Astrocyte of the cerebellum (primary cell): ENCODE measurements at places on chromosomes 5 and 9.

DNA sequence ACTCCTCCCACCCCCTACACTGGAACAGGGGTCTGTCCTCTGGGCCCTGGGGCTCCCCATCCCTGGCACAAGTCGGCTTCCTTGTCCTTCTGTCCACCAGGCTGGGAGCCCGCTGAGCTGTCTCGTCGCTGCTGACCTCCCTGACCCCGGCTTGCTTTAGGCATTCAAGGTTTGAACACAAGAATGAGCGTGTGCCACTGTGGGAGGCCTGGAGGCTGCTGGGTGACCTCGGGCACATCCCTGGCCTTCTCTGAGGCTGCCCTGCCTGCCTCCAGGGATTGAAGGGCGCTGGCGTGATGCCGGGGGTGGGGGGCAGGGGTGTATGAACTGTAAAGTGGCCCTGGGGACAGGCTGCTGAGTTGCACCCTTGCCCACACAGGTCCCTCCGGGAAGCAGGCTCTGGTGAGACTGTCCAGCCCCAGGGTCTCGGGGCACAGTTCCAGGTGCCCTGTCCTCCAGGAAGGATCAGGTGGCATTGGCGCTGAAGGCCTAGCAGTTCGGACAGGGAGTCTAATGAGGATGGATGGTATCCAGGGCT is 18.2 kb downstream of the FIBCD1 start:
- DNase-seq: no peak

DNA sequence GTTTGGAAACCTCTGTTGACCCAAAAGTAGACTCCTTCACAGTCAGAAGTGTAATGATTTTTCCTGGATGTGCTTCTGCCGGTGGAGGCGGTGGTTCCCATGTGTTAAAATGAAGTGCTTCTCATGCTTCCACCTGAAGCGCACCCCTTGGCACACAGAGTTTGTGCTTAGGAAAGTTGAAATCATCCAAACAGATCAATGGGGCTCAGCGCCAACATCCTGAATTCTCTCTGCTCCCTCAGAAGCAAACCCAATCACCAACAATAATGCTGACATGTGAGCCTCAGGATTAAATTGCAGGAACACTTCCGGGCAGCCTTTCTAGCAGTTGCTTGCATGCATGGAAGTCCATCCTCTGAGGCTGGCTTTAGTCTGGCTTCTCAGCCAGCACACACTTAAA is 71.0 kb downstream of the MED10 start:
- DNase-seq: no peak

DNA sequence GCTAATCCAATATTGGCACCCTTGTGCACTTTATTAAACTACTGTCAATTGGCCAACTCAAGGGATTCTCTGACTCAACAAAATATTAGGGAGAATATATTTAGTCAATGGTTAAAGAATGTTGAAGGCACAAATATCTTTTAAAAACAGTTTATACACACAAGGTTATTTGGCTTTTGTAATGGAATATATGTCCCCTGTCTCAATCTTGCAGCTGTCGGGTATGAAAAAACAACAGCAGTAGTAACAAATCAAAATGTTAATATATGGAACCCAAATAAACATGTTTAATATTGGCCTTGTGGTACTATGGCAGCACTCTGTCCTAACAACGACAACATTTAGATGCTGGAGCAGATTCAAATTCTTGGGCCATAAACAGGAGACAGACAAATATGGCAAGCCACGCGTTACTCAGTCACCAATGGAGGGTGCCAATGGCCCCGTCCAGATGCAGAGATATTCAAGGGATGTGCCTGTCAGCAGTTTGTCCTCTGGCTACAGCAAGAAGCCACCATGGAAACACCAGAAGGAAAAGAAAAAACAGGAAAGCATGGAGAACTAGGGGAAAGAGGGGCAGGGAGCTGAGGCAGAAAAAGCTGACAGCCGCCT is 342.0 kb downstream of the NDUFS4 start:
- DNase-seq: no peak

DNA sequence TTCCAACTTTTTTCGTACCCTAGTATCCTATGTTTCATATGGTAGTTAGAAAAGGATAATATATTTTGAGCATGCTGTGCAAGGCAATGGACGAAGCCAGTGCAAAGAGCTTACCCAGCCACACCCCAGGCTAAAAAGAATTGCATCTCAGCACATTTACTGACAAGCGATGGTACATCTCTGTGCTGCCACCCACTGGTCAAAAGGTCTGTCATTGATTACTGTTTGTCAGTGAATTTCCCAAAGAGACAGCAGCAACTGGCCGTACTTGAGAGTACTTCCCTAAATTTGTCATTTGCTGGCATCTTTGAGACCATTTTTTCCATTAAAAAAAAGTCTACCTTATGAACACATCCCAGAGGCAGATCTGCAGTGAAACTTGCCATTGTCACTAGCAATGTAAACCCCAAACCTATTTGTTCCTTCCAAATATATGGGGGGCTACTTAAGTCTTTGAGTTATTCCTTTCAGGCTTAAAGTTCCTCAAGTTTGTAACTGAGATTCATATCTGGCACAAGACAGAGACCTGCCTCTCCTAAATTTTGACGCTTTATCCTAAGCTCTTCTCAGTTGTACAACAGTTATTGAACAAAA is 184.3 kb downstream of the CTNND2 start:
- DNase-seq: peak; percentile 18

DNA sequence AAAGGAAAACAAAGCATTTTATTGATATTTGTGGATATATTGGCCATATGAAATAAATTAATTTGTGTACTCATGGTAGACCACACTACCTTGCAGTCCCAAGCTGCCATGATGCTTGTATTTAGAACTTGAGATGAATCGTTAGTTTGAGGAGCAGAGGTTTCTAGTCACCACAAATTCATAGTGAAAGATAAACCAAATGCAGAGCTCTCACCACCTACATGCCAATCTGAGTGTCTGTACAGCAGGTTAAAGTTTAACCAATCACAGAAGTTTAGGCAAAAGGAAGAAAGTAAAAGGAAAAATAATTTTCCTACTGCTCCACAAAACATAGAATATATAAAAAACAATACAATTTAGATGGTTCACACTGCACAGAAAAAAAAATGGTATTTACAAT is 163.6 kb upstream of the FTMT start:
- no peak for DNase-seq

- no peak for DNase-seq
These were observed 12.1 kb downstream of the ACER2 start for GRCh38 chr9:19420877-19421276.

GRCh38 chr5:166957782-166958181 is 1333.7 kb upstream of the WWC1 start:
- no peak for DNase-seq

DNA sequence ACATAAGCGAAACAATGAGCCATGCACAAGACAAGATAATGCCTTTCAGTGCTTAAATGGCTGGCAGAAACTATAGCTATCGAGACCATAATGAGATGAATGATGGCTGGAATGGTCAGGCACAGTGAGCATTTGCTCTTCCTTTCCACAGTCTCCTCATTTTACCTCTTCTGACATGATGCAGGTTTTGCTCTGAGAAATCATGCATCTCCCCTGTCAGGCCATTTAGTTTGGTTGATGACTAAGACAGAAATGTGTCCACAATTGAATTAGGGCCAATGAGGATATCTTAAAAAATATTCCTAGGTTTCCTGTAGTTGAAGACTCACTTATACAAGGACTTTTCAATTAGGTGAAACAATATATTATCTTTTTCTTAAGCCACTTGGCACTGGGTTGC is 475.1 kb downstream of the TMEM232 start:
- DNase-seq: peak; percentile 28

DNA sequence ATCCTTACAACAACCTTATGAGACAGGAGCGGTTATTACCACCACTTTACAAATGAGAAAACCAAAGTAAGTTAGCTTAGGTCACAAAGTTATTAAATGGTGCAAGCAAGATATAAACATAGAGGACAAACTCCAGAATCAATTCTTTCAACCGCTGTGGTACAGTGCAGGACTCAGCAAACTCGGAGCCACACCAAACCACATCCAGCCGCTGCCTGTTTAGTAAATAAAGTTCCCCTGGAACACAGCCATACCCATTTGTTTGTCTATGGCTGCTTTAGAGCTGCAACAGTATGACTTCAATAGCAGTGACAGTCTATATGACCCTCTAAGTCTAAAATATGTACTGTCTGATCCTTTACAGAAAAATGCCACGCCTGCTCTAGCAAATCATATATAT is 1567.2 kb upstream of the WWC1 start:
- DNase-seq: no peak

DNA sequence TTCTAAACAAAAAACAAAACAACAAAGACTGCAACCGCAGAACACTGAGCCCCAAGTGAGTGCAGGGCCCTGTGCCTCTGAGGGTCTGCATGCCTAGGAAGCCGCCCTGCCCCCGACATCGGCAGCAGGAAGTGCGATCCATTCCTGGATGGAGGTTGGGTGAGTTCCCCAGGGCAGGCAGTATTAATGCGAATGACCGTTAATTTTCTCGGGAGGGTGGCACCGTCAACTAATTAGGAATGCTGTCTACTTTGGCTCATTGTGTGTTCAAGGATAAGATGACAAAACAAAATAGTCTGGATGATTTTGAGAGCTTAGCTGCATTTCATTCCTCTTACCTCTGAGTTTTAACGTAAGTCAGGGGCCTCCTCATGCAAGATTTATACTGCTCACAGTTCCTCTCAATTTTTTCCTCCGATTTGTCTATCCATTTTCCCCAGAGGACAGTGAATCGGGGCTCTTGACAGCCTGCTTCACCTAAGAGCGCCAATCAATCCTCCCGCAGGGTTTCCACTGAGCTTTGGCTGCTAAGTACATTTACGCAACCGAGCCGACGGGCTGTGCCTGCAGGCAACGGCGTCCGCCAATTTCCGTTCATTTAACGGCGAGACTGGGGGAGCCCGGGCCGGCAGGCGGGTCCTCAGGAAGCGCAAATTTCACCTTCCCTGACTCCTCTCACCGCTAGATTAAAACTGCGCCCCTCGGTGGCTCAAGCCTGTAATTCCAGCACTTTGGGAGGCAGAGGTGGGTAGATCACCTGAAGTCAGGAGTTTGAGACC is 2.9 kb upstream of the NXNL2 start:
- DNase-seq: peak; percentile 32

- DNase-seq: no peak
These were observed 122.3 kb downstream of the SPATA31D1 start for GRCh38 chr9:82110881-82111280.

DNA sequence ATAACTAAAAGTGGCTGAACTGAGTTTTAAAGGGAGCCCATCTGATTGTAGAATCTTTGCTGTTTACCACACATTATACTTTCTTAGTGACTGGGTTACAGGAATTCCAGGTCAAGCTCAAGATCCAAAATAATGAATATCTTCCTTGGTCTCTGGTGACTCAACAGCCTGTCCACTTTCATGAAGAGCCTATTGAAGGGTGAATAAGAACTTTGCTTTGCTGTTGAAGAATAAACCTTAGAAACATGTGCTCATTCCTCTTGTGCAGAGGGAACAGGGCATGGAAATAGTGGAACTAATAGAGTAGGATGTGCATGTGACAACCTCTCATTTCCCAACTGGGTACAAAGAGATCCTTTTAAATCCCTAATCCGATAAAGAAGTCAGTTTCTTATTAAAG is 21.4 kb downstream of the ALDH1A1 start:
- DNase-seq: no peak

GRCh38 chr9:135442075-135442474 is 37.5 kb upstream of the PPP1R26 start:
- no peak for DNase-seq

- DNase-seq: no peak
These were observed 16.2 kb downstream of the PGGT1B start for GRCh38 chr5:115246361-115246991.

DNA sequence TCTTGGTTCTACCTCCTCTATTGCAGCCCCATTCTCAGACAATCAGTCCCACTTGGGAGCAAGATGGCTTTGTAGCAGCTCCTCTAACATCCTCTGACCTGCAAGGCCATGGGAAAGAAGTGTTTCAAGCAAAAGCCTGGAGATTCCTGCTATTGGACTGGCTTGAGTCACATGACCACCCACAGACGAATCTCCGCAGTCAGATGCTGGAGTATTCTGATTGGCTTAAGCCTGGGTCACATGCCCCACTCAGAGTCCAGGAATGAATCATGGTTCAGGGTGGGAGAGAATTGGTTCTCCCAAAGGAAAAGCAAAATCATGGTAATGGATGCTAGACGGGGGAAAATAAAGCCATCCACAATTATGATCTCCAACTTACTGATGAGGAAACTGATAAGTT is 22.6 kb upstream of the LMX1B start:
- DNase-seq: no peak
